Activated CD4-positive, alpha-beta T cell treated with anti-CD3 and anti-CD28 coated beads for 36 hours (primary cell): ENCODE measurements at places on chromosomes 13 and 19. TPM values are rescaled to one million over a fixed set of nuclear protein-coding genes. Genes with fewer than 3 reads are reported as not detected.
A peak's percentile ranks its signal among the peaks of the same experiment; 100 is the strongest.

DNA sequence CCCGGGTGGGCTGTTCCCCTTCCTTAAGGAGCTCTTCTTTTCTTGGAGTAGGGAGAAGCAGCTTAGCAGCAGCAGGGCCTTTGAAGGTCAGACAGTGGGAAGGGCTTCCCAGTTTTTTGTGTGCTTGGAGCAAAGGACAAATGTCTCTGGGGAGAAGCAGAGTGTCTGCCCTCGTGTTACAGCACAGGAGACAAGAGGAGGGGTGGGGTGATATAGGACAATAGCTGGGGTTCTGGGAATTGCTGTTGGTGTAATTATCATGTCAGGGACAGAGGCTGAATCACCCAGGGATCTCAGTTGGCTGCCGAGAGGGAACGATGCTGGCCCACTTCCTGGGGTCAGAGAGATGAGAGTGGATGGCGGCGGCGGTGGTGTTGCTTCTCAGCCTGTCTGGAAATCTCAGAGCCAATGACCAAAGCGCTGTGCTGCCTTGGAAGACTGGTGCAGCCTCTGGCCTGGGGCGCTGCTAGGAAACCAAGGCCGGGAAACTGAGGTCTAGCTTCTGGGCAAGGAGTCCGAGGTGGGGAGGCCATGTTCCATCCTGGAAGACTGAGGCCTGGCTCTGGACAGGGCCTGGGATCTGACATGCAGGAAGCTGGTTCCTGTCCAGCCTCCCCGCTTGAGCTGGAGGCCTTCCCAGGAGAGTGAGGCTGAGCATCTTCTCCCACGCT, 1.2 kb downstream of the INAFM1 start:
- H3K36me3 ChIP-seq = peaks cover 17% of the 10 kb centered on the region
- no peaks in the 10 kb centered on the region for H3K27me3 ChIP-seq
- peaks cover 22% of the 10 kb centered on the region for H3K4me1 ChIP-seq
- DNase-seq = no peak
- H3K4me3 ChIP-seq = peak overlapping the region; percentile 68
- peak overlapping the region; percentile 31 for H3K27ac ChIP-seq

Gene PEX11G
- 1.1 TPM for total RNA-seq

Gene ZFP30
- total RNA-seq = 11.1 TPM

- H3K27ac ChIP-seq = no peak overlapping the region
- H3K36me3 ChIP-seq = peaks cover 78% of the 10 kb centered on the region
- no peak for DNase-seq
- H3K4me3 ChIP-seq = no peak overlapping the region
- H3K27me3 ChIP-seq = no peaks in the 10 kb centered on the region
Measured at GRCh38 chr13:114321256-114321655, 7.0 kb downstream of the CHAMP1 start.

- H3K4me3 ChIP-seq = no peak overlapping the region
- no peak overlapping the region for H3K27ac ChIP-seq
- no peaks in the 10 kb centered on the region for H3K4me1 ChIP-seq
- H3K36me3 ChIP-seq = no peaks in the 10 kb centered on the region
- H3K27me3 ChIP-seq = peaks cover 12% of the 10 kb centered on the region
Measured at GRCh38 chr13:21813110-21813509, 142.2 kb downstream of the FGF9 start.

Gene PCDH20
- total RNA-seq = not detected
